ENCODE measurements at places on chromosomes 13 and 19.

DNA sequence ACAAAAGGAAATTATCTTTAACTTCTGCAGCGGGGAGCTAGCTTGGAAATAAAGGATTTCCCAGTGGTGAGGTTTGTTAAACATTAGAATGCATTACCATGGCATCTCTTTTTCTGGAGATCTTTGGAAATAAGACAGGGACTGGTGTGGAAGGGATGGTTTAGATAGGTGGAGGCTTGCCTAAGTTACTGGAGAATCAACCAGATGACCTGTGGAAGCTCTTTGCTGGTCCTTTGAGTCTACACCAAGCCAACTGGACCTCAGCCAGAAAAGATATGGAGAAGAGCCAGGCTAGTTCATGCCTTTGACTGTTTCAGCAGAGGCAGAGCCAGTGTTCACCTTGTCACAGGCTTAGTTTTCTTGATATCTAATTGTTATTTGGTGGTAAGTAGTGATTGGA lies 134.7 kb downstream of the KCNRG start:
- no peak for DNase-seq

DNA sequence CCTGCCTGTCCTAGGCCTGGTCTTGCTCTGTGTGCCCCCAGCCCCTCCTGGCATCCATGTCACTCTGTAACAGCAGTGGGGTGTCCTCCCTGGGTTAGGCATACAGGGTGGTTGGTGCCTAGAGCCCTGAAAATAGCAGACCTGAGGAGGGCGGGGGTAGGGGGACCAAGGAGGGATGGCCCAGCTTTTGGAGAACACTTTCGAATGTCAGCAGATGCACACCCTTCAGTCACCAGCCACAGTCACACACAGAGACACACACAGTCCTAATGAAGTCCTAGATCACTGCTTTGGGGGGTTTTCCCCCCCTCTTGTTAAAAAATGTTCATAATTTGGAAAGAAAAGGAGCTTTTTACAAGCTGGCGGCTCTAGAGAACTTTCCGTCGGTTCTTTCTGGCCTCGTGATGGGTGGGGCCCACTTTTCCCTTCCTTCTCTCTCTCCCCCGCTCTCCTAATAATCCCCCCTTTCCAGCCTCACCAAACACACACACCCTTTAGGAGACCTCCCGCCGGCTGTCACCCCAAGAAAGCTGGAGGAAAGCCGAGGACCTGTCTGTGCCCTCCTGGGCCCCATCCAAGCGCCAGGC lies 47.9 kb downstream of the LYL1 start:
- DNase-seq: no peak

GRCh38 chr13:99693852-99694611 lies 192.8 kb downstream of the TM9SF2 start:
- no peak for DNase-seq

DNA sequence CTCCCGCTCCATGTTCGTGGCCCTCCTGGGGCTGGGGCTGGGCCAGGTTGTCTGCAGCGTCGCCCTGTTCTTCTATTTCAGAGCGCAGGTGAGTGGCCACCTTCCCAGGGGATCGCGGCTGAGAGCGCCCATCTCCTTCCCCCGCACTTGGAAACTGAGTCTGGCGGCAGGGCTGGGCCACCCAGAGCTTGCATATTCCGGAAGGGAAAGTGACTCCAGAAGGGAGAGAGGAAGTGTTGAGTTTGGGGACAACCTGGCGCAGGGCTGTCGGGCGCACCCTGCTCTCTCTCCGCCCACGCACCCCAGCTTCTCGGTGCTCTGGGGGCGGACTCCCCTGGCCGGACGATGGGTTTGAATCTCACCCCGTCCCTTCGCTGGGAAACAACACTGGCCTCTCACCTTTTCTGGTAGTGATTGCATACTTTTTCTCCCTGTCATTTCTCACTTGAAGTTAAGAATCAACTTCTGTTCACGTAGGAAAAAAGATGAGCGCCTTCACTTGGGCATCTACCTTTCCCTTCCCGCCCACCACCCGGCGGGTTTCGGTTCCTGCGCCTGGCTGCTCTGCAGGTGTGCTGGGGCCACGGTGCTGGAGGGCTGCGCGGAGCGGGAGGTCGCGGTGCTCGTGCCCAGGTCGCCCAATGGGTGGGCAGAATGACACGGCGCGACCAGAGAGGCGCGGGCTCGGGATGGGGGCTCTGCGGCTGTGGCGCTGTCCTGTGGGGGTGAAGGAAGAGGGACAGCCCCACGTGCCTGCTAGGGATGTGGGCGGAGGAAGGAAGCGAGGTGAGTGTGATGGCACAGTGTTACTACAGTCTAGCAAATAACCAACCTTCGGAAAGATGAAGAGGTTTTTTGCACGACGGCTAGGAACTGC lies 721 bp downstream of the TNFSF11 start:
- DNase-seq: no peak

- no peak for DNase-seq
Measured at GRCh38 chr19:3073159-3073563, 10.9 kb upstream of the TLE5 start.

GRCh38 chr13:73908809-73909208 lies 225.4 kb downstream of the KLF12 start:
- no peak for DNase-seq

GRCh38 chr13:97559030-97559429 lies 125.1 kb downstream of the RAP2A start:
- no peak for DNase-seq

DNA sequence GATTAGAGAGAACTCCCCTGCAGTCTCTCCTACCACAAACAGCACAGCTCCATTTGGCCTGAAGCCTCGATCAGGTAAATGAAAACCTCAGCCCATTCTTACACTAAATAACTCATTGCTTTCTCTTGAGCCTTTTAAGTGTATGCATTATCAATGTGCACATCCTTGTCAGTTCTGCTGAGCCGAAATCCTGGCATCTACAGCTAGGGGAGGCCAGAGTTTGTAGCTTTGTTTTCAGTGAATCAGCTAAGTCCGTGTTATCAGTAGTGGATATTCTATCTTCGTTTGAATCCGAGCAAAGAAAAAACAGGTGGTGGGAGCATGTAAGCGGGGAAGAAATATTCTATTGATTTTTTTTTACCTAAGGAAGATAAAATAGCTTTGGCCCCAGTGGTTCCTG lies 84.4 kb downstream of the ESD start:
- DNase-seq: no peak

GRCh38 chr19:58554494-58555368 lies at the start of gene CHMP2A:
Gene CHMP2A (minus strand): TSS chr19:58555105. CDS start chr19:58554212, 893 bp downstream.
- DNase-seq: peak; percentile 98

GRCh38 chr19:322616-323015 lies 22.0 kb downstream of the MIER2 start:
- no peak for DNase-seq

DNA sequence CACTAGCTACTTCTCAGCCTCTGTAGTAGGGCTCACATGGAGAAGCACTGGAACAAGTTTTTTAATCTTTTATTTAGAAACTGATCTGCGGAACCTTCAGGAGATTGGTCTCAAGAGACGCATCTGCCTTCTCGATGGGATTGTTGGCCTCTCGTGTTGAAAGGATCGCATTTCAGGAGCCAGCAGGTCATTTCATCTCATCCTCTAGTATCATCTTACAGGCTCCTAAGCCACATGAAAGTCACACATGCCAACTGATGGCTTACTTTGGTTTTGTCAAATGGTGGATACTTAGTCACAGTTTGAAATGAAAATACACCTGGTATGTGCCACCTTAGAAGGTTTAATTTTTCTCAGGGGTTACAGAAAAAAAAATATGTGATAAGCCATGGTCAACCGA lies 1703.6 kb downstream of the EFNB2 start:
- no peak for DNase-seq

- no peak for DNase-seq
Measured at GRCh38 chr13:39462428-39462827, 140.6 kb downstream of the LHFPL6 start.

GRCh38 chr13:109363431-109363830 lies 423.0 kb downstream of the IRS2 start:
- DNase-seq: no peak

- no peak for DNase-seq
Measured at GRCh38 chr13:57666131-57666953, 34.8 kb downstream of the PCDH17 start.

- DNase-seq: no peak
Measured at GRCh38 chr13:93577105-93577504, 350.5 kb downstream of the GPC6 start.

DNA sequence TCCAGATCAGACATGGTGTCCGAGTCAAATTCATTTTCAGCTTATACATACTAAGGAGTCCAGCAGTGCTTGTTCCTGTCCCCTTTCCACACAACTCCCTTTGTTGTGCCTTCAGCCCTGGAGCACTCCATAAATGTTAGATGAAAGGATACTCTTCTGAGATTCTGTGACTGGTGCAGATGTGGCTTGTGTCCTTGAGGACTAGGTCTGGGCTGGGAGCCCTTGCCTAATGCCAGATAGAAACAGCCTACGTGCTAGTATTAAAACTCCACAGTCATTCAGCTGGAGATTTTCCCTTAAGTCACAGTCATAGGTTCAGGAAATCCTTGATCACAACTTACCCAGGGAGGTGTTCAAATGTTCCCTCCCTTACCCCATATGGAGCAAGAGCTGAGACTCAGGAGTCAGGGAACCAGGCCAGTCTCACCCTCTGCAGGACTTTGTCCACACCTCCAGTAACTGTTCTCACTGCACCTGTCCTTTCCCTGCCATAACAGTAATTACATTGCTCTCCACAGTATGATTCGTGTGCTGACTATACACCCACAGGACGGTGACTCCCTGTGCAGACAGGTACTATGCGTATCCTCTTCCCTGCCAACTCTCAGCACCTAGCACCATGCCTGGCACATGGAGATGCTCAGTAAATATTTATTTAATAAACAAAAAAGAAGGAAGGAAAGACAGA lies 15.5 kb upstream of the SERPINE3 start:
- DNase-seq: no peak

GRCh38 chr13:97390941-97391600 lies 42.9 kb upstream of the RAP2A start:
- no peak for DNase-seq

DNA sequence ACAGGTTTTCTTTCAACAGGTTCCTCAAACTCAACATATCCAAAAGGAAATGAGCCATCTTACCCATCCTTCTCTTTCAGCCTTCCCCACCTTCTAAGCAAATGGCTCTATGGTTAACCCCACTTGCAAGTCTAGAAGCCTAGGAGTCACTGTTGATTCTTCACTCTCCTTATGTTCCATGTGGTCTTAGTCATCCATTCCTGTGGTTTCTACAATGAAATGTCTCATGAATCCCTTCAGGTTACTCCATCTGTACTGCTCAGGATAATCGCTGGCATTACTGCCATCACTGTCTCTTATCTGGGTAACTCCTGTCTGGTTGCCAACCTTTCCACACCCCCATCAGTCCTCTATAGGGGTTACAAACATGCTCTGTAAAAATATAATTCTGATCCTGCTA lies 381.3 kb downstream of the ENOX1 start:
- no peak for DNase-seq

- DNase-seq: no peak
Measured at GRCh38 chr13:21348488-21349120, 110.5 kb downstream of the ZDHHC20 start.
